ENCODE measurements at places on chromosomes 12 and 14.
A peak's percentile ranks its signal among the peaks of the same experiment; 100 is the strongest.

GRCh38 chr14:64326502-64326901, 32.3 kb upstream of the ESR2 start:
- peak; percentile 18 for DNase-seq

DNA sequence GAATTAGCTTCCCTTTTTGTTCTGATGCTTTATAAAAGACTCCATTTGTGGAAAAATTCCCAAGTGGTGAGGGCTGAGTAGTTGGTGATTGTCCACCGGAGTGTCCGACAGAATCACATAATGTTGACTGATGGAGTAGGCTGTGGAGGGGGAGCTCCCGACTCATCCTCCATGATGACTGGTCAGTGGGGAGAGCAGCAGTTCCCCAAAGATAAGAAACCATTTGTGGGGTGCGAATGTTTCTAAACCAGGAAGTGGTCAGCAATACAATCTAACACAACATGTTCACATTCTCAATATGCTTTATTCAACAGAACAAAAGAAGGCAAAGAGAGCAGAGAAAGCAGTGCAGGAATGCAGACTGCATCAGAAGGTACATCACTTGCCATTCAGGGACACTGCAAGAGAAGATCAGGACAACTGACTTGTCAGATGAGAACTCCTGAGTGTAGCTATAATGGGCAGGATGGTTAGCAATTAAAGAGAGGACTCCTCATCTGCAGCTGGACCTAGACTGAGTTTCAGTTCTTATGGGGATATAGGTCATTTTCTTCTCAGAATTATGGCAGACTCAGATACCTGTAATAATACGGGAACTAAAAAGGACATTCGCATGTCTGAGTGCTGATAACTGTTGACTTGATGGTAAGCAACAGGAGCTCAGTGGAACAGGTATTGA, 5.4 kb downstream of the KRT6B start:
- no peak for DNase-seq

DNA sequence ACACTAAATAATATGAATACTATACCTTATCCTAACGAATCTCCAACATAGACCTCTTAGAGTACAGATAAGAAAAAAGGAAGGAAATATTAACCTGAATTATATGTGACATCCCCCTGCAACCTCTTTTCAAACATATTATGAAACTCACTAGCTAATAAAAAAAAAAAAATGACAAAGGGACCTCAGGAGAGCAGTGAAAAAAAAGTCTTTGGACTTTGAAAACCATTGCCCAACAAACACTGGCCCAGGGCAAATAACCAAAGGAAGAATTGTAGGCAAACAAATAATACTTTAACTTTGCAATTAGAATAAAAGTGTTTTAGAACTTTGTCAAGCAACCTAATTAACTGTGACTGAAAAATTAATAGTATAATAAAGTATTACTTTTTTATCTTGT, 7.7 kb downstream of the SOX5 start:
- DNase-seq = no peak

DNA sequence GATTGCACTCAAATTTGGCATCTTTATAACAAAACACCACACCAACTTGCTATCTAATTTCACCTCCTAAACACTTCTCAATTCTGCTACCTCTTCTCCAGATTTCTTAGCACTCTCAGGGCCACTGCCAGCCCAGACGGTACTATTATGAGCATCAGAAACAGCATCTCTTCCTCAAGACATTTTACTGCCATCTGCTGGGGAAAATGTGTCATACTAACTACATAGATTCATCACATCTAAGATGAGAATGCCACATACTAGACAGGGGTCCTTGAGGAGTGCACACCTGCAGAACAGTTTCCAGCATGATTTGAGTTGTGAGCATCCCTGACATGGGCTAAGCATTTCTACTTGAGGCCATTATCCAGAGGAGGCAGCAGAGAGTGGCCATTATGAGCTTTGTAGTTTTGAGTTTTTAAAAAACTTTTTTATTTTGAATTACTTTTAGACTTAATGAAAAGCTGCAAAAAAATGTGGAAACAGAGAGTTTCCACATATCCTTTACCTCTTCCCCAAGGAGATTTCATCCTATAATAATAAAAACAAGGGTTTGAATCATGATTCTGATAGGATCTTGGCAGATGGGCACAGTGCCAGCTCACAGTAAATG, 15.1 kb upstream of the GRIP1 start:
- DNase-seq = peak; percentile 75

DNA sequence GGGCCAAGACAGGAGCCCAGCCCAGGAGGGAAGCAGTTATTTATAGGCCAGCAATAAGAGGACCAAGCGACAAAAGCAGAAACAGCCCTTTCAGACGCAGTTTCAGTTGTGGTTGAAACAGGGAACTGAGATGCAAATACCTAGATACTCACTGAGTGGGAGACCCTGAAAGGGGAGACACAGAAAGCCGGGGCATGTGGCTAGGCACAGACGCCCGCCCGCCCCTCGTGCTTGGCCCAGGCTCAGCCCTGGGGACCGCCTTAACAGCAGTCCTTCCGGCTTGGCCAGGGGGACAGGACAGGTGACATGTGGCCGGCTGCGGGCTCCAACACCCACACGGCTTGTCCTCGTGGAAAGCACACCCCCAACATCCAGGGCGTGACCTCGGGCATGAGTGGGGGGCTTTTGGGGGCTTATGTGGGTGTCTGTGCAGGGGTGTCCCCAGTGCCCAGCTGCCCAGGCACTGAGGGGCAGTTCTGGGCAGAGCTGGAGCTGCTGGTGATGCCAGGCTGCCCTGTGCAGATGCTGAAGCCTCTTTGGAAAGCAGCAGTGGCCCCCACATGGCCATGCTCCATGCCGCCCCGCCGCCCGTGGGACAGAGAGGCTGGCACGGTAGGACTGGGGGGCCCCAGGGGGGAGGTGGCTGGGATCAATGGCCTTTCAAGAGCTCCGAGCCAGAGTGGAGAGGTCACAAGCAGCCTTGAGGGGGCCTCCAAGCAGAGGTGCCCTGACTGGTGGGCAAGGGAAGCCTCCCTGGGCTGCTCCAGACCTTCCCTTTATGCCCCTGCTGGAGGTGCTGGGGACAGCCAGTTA, 2.1 kb downstream of the PLD4 start:
- no peak for DNase-seq

DNA sequence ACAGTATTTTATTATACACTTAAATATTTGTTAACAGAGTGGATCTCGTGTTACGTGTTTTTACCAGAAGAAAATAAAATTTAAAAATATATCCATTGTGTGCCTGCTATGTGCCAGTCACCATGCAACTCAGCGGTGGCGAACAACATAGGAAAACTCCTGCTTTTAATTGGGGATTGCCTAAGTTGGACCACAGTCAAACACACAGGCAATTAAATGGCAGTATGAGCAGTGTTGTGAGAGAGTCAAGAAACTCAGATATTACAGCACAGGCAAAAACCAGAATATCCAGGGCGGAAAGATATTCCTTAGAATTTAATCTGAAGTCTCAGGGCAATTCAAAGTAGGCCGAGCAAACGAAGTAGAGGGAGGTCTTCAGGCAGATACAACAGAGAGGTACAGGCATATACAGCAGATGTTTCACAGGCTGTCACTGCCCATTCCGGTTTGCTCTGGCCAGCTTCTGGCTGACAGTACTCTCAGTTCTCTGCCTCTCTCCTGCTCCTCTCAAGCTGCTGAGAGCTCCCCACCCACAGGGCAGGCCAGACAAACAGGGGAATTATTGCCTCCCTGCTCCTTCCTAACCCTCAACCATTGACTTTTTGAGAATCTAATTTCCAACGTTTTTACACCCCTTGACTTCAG, 540.2 kb upstream of the TMEM132C start:
- DNase-seq = no peak

DNA sequence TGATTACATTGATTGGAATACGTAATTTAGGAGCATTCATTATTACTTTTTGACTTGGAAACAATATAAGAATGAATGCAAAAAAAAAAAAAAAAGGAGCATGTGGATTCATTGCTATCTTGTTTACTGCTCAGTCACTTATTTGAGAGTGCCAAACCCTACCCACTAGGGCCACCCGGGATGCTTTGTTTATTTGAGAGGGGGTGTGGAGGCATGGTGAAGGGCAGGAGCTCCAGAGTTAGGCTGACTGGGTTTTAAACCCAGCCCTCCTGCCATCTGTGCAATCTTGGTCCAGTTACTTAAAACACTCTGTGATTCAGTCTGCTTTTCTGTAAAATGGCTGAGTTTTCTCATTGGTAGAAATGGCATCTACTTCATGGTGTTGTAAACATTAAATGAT, 195.2 kb downstream of the RAD51B start:
- no peak for DNase-seq

GRCh38 chr12:10140001-10140400, 10.0 kb upstream of the CLEC7A start:
- DNase-seq = peak; percentile 72

DNA sequence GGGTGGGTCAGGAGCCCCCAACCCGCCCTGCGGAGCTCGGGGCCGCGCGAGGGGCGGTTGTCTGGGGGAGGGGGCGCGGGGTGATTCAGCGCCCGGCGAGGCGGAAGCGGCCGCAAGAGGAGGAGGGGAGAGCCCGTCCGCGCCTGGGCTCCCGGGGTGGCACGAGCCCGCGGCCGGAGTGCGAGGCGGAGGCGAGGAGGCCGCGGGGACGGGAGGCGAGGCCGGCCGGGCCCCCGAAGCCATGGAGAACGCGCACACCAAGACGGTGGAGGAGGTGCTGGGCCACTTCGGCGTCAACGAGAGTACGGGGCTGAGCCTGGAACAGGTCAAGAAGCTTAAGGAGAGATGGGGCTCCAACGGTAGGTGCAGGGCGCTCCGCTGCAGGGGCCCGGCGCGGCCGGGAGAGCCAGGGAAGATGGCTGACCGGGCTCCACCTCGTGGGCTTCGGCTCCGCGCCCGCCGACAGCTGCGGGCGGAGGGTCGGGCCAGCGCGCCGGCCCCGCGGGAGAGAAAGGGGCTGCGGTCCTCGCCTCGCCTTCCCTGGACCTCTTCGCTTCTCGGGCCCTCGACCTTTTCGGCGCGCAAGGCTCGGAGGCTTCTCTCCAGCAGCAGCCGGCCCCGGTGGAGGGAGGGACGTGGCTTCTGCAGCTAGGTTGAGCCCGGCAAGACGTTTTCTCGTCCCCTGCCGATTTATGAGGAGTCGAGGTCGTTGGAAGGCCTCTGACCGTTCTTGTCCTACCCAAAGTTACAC, 677 bp downstream of the ATP2A2 start:
- peak; percentile 64 for DNase-seq

GRCh38 chr14:33504246-33505099, 446.4 kb downstream of the EGLN3 start:
- no peak for DNase-seq

DNA sequence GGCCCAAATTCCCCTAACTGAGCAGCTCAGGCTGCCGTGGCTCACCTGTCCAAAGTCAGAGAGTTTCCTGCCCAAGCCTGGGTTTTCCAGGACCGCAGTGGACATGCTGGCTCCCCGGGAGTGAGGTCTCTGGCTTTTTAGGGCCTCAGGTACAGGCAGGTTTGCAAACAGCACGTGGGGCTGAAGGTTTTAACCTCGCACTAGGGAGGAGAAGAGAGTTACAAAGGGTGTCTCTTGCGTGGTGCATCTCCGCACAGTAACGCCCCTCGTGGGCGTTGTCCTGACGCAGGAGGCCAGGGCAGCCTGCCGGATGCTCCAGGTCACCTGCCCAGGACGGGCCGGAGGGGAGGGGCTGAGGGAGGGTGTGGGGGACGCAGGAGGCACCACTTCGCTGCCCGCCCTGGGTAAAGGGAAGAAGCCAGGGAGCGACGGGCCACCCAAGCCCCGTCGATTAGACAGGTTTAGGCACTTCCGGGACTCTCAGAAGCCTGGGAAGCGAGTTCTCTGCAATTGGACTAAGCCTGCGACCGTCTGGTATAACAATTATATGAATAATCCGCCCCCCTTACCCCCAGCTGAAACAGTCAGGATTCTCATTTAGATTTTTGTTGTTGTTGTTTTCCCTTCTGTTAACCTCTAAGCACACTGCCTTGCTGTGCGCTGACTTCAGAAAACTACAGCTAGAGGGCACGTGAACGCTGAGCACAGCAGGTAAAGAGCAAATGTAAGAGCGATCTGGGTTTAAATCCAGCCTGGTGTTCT, at the start of gene PAH:
PAH (minus strand) TSS at position 219 of the 762 bp plus-strand sequence; CDS start at position 105, 114 bp downstream.
- DNase-seq = no peak

- no peak for DNase-seq
These were observed 75.6 kb downstream of the ESR2 start for GRCh38 chr14:64218344-64219240.

- no peak for DNase-seq
These were observed 126.5 kb downstream of the NCOR2 start for GRCh38 chr12:124440841-124441381.

- peak; percentile 10 for DNase-seq
These were observed 197.0 kb upstream of the PKP2 start for GRCh38 chr12:33093534-33093933.

GRCh38 chr12:33942172-33942571, 80.1 kb upstream of the ALG10 start:
- peak; percentile 1 for DNase-seq

GRCh38 chr14:64748995-64749714, 44.9 kb downstream of the PLEKHG3 start:
- no peak for DNase-seq

- no peak for DNase-seq
These were observed 2.1 kb upstream of the TEDC1 start for GRCh38 chr14:105488781-105489541.

DNA sequence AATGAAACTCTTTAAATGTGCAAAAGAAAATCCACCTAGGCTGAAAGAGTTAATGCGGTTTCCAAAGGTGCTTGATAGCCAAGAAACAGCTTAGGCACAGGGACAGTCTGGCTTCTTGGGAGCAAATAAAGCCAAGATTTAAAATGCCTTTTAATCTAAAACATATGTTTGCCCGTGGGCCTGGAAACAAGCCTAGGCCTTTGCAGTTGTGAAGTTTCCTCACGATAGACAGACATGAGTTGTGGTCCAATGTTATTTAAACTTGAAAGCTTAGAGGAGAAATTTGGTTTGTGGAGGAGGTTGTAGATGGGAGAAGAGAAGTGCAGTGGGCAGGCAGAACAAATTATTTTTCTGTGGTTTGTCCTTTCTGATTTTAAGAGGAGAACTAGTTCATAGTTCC, 29.8 kb downstream of the PROX2 start:
- DNase-seq = no peak

GRCh38 chr14:61482348-61483206, 161.2 kb downstream of the PRKCH start:
- no peak for DNase-seq

DNA sequence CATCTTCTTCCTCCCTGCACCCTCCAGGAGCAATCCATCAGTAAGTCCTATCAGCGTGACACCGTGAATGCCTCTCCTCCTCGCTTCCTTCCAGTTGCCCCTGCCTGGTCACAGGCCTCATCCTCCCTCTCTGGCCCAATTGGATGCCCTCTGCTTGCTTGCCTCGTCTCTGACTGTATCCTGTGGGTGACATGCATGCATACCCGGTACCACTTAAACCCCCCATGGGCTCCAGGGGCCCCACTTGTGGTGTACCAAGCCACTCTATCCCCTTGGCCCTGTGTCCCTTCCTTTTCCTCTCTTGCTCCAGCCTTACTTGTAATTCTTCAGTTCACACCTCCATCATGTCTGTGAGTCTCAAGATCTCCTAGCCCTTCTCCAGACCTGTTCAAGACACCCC, 106.0 kb upstream of the RTL1 start:
- DNase-seq = no peak

DNA sequence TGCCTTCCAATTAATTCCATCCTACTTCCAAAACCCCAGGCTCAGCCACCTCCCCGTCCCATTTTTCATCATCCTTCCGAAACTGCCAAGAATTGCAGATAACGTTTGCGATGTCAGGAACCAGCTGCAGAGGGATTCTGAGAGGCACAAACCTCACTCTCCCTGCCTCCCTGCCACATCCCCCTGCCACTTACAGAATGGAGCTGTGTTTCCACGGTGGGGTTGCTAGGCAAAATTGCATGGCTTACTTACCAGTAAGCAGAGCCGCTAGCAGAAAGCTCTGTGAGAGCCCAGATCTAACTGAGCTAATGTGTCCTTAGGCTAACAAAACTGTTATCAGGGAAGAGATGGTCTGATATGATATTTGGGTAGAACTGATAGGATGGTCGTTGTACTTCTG, 127.4 kb downstream of the KCNK10 start:
- DNase-seq = no peak

Data from MCF 10A (cell line).